ENCODE measurements at places on chromosomes 1 and 21.
A peak's percentile ranks its signal among the peaks of the same experiment; 100 is the strongest.

DNA sequence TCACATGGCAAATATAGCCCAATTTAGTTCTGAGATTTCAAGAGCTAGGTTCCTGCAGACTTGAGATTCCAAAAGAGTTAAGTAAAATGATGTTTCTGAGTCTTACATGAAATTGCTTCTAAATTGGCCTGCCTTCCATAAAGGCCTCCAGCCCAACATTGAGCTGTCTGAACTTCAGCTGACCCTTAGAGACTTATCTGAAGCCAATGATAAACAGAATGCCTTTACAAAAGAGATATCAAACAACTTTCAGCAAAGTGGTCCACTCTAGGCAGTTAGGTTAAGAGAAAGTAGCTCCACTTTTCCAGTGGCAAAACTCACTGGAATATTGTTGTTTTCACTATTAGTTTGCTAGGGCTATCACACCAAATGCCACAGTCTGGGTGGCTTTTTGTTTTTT is 6.3 kb upstream of the RC3H1 start:
- no peak for DNase-seq

GRCh38 chr21:42781150-42781970 is 98.0 kb downstream of the WDR4 start:
- no peak for DNase-seq

- DNase-seq = no peak
Measured at GRCh38 chr1:106944721-106945120, 111.8 kb upstream of the PRMT6 start.

DNA sequence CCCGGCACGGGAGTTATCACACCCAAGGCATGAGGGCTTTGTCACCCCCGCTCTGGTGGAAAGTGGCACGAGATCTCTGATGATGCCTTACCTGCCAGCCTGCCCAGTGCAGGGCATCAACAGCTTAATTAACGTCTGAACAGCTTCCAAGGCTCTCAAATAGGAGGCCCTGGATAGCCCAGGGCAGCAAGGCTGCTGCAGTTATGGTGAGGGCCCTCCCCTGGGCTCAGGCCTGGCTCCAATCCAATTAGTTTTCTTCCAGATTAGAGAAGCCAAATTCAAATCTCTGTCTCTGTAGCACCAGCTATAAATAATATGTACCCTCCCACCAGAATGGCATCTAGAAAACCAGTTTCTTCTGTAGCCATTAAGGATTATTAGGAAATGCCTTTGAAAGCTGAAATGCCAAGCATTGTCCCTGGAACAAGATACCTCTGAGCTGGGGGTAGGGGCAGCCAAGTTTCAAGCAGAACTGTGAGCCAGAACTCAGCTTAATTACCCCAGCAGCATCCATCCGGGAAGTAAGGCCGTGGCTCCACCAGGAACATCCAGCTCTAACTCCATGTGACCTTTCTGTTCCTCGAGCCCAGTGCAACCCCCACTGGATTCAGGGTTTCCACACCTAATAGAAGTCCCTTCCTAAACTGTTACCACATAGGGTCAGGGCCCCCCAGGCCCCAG is 12.5 kb downstream of the QSOX1 start:
- no peak for DNase-seq

- no peak for DNase-seq
Measured at GRCh38 chr1:23865543-23865930, 2.6 kb downstream of the FUCA1 start.

DNA sequence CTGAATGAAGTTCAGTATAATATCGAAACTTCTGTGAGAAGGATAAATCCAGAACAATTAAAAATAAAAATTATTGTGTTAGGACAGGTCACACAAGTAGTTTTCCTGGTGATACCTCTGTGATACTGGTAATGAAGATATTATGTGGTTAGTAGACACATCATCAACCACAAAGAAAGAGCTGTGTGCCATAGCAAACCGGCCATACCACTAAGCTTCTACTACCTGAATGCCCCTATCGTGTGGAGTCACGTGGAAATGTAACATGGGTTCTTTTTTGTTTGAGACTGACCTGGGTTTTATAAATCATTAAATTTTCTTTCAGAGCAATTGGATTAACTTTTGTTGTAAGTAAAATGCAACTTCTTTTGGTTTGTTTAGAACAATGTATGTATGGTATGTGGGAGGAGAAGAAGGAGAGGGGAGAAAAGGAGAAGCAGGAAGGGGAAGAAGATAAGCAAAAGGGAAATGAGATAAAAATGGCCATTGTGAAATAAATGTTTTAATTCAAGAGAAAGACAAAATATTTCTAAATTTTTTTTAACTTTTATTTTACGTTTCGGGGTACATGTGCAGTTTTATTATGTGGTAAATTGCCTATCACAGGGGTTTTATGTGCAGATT is 58.2 kb upstream of the LRRC8B start:
- DNase-seq = no peak

DNA sequence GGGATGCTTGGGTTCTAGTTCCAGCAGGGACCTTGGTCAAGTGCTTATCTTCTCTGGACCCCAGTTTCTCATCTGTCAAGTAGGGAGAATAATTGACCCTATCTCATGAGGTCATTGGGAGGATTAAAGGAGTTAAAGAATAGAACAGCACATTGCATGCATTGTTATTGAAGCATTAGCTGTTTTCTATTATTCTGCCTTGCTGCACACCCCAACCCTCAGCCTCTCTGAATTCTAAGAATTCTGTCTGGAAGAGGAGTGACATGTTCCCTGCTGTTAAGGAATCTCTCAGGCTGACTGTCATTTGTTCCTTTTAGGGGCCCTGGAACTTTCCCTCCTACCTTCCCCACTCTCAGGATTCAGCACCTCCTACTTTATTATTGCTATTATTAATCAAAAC is 73.9 kb downstream of the NENF start:
- no peak for DNase-seq

GRCh38 chr1:117818456-117818855 is 111.0 kb downstream of the GDAP2 start:
- DNase-seq = no peak

DNA sequence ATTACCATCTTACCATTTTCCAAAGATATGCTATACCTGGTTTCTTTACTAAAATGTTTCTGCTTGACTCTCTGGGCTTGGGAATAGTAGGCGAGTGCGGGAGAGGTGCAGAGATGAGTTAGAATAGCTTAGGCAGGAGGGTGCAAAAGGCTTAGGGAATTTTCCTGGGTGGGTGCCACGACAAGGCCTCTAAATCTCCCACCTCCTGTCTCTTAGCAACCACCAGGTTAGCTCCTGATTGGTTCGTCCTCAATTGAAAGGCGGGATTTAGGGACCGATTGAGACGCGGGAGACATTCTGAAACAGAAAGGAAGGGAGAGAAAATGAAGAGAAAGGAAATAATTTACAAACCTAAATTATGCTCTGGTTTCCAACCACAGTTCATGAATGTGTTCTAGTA is 3.1 kb downstream of the ACKR1 start:
- no peak for DNase-seq

GRCh38 chr1:181135437-181135731 is 46.9 kb downstream of the IER5 start:
- DNase-seq = no peak

DNA sequence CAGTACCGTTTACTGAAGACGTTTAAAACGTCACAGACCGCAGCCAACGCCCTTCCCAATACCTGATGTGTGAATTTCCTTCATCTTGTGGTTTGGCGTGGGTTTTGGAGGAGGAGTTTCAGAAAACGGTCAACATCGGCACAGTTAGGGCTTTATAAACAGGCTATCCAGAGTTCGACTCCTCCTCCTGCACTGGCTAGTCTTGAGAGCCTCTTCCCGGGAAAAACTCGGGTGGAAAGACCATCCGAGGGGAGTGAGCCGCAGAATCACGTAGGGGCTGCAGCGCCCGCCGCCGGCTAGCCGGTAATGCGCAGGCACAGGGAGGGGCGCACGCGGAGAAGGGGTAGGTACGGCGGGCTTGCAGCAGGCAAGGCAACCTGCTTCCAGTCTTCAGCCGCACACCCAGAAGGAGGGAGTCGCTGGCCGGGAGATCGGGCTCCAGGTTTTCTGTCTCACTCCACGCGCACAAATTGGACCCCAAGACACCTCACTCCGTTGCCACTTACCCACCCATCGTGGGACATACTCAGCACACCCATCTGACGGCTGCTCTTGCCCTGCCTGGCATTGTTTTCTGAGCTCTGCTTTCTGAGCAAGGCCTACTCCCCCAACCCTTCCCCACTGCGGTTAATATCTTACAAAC is 25.4 kb downstream of the SLC19A2 start:
- DNase-seq = no peak

GRCh38 chr21:25343774-25344545 is 263.3 kb downstream of the MRPL39 start:
- no peak for DNase-seq

GRCh38 chr1:4603295-4604110 is 50.9 kb upstream of the AJAP1 start:
- no peak for DNase-seq

GRCh38 chr1:13836136-13836535 is 136.1 kb downstream of the PRDM2 start:
- DNase-seq = no peak

GRCh38 chr1:201653233-201653632 is 114.3 kb downstream of the NAV1 start:
- DNase-seq = no peak

DNA sequence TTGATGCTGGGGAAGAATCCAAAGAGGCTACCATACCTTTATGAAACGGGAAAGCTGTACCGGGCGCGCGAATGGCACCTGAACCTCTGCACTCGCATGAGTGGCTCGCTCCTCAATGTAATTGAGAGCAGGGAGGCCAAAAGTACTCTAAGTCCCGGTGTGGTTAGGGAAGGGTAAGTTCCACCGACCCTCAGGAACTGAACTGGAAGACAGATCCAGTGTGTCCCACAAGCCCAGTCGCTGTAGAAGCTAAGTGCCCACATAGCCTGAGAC is 1.0 kb downstream of the GATAD2B start:
- DNase-seq = no peak

- no peak for DNase-seq
Measured at GRCh38 chr1:157119448-157119847, 18.7 kb downstream of the ETV3 start.

DNA sequence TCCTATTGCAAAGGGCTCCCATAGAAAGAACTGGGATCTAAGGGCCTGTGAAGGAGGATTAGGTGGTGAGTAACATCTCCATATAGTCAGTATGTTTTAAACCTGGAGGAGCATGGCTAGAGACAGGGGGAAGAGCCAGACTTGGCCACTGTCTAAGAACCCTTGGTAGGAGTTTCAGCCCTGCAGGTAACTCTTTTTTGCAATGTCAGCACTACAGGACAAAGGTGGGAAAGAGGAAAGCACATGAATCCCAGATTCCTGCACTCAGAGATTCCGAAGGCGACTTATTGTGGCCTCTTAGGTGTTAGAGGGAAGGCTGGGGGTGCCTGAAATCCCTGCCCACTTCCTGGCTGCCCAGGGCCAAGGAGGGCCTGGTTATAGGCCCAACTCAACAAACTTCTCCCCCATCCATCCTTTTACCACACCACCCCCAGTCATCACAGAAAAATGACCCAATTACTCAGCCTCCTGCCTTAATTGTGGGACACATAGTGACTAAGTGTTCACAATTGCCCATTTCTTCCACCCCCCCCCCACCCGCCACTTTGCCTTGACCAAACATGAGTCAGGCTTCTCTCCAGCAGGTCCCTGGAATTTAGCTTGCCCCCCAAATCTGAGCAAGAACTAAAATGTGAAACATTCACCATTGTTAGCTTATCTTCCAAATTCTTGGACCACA is 1.9 kb upstream of the NTNG1 start:
- DNase-seq = no peak

DNA sequence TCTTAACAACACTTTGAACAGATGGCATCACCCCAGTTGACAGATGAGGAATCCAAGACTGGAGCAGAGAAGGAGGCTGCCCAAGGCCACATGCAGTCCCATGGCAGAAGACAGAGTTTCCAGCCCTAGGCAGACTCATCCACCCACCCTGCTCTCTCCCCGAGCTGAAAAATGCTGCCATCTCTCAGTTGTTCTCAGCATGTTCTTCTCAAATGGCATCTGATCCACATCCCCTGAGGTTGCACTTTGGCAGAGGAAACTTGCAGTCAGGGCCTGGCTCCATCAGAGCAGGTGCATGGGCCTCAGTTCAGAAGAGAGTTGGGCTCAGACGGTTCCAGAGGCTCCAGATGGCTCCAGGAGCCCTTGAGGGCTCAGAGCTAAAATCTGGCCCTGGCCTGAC is 709.4 kb downstream of the MATN1 start:
- DNase-seq = no peak

DNA sequence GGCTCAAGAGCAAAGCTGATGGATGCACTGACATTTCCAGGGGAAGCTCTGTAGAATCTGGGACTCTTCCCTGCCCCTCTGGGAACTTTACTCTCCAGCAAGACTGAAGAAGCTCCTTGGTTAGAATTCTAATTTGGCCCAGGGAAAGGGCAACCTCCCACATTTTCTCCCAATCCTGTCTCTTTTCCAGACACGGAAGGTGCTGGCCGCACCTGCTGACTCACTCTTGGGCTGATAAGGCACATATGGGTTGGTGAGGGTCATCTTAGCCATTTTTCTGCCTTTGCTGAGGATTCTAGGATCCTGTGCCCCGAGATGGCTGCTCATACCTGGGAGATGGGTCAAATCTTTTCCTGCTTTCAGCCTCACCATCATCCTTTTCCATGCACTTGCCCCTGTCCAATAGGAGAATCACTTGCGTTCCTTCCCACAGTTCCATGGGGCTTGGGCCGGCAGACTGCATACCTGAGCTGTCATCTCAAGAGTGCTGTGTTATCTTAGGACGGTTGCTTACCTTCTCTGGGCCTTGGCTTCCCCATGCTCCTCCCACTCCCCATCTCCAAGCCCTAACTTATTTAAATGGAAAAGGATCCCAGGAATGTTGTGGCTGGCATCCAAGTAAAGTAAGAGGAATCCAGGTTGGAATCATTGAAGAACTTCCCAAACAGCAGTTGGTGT is 1.3 kb downstream of the TINAGL1 start:
- no peak for DNase-seq

GRCh38 chr1:154427173-154428139 is 22.3 kb downstream of the IL6R start:
- DNase-seq = no peak

GRCh38 chr1:51732701-51733425 is 116.0 kb downstream of the OSBPL9 start:
- no peak for DNase-seq

DNA sequence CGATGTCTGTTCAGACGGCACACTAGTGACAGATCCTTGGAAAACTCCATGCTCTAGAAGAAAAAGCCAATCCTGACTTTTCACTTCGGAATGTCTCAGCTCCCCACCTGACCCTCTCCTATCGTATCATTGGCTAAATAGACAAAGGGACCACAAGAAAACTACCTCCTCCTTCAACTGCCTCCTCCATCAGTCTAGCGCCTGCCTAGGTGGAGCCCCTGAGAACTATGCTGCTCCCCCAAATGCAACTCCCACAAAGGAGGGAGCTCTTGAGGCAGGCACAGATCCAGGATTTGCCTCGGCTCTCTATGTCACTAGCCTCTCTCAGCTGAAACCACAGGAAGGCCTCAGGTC is 148.4 kb downstream of the TOMM20 start:
- DNase-seq = no peak

DNA sequence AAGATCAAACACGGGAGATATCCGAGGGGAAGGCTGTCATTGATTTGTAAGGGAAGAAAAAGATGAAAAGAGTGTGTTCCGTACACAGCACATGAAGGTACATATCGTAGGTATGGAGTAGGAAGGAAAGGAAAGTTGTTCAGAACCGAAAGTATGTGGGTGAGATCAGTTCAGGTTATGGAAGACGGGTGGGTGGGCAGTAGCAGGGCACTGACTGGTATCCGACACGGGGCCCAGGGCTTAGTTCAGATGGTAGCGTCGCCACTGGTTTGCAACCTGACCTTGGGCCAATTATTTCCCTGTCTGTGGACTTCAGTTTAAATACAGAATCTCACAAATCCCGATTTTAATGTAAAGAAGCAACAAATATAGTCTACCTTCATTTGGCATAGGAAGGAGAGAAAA is 27.8 kb upstream of the A3GALT2 start:
- DNase-seq = peak; percentile 14

- DNase-seq = no peak
Measured at GRCh38 chr1:185063719-185064118, 18.4 kb downstream of the RNF2 start.

All from activated T-cell treated with anti-CD3 and anti-CD28 coated beads for 48 hours (primary cell).